Muscle of back (tissue), 13 donors: ENCODE measurements at places on chromosomes 16 and 17. TPM values are rescaled to one million over a fixed set of nuclear protein-coding genes. Genes with fewer than 3 reads are reported as not detected.

PKD1 gene
- polyA plus RNA-seq = 86.8 TPM

BAHCC1 gene
- polyA plus RNA-seq = 14.1 TPM

TEX19 gene
- polyA plus RNA-seq = not detected

GRCh38 chr17:68379692-68380677, 77.3 kb downstream of the WIPI1 start:
- no peak for DNase-seq

- no peak for DNase-seq
These were observed 259.0 kb downstream of the HS3ST4 start for GRCh38 chr16:25950586-25951281.

DNA sequence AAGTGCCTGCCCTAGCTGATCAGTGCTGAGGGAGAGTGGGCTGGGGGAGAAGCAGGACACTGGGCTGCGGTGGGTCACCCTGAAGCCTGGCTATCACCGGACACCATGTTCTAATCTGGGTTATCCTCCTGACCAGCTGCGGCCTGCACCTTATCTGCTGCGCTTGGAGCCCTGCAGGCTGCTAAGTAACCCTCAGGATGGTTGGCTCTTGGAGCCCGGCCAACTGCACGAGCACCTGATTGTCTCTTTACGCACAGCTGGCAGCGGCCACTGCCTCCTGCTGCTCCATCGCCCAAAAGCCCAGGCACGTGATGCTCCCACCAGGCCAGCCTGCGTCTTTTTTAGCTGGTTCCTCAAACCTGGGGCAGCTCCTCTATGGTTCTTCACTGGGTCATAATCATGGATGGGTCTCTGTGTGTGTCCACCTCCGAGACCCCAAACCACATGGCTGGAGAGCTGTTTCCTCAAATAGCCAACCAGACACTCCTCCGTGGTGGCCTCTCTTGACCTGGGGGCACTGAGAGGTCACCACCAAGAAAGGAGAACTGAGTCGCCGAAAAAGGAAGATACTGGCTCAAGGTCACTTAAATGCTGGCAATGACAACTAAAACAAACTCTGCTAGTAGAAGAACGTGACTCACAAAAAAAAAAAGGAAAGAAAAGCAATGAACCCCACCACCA, 21.7 kb downstream of the SPHK1 start:
- DNase-seq = no peak

CALB2 gene
- 1.6 TPM for polyA plus RNA-seq
